ENCODE measurements at places on chromosomes 6 and 20.

DNA sequence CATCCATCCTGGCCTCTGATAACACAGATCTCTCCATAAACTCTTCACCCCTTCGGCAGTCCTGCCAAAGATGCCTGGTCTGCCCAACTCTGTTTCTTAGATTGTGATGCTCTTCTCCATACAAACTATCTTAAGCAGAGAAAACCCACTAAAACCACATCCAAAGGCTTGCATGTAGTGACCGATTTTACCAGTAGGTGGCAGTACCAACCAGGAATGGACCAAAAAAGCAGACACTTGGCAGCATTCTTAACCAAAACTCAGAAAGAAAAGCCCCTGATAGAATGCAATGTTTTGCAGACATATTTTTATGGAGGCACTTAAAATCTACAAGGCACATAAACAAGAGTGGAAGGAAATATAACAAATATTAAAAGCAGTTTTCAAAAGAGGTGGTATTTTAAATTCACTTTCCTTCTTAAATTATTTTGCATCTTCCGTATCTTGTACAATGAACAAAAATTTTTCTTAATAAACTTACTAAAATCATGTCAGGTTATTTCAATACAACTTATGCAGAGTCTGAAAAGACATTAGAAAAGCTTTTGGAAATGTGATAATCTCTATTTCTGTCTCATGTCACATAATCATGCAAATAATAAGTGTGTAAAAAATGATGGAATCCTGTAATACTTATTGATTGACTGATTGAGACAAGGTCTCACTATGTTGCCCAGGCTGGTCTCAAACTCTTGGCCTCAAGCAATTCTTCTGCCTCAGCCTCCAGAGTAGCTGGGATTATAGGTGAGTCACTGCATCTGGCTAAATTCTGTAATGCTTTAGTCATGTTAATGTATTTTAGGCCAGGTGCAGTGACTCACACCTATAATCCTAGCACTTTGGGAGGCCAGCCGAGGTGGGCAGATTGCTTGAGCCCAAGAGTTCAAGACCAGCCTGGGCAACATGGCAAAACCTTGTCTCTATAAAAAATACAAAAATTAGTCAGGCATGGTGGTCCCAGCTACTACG is 29.4 kb downstream of the LRP11 start:
- DNase-seq, result peak; percentile 36

DNA sequence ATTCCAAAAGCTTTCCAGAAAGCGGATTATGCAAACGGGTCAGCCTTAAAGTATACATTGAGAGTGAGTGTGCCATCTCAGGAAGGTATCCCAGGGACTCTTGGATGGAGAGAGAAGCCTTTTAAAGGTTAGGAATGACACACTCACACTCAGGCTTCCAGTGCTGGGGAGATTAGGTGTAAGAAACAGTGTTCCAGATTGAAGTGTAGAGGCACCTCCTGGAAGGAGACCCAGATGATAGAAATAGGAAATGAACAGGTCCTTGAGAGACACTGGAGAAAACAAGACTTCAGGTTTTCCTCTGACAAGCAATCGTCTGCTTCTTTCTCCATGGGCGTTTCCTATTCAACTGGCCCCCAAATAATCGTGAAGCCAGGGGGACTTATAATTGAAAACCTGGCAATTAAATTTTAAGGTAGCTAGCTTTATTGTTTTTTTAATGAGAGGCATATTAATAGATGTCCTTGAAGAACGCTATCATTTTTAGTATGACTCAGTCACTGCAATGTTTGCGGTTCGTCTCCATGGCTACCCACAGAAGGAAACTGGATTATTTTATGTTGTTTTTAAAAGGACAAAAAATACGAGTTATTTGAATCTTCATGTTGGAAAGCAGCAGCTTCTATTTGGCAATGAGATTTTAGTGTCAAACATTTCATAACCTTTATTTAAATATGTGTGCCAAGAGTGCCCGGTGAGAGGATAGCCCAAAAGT is 85.3 kb downstream of the TRMT6 start:
- no peak for DNase-seq

DNA sequence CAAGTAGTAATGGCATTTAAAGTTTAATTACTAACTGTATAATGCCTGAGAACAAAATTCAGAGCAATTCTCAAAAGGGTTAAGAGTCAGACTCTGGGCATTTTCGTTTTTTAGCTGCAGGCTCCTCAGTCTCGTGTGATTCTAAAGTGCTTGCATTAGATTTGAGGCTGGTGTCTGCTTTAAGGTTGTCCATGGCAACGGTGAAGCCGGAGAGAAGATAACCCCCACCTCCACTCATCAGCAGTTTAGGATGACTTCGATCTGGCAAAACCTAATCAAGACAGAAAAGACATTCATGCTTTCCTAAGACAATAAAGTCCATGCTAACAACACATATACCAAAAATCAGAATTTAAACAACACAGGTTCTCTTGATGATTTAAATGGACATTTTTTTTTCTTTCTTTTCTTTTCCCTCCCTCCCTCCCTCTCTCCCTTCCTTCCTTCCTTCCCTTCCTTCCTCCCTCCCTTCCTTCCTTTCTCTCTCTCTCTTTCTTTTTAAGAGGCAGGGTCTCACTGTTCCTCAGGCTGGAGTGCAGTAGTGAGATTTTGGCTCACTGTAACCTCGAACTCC is 11.8 kb downstream of the TRMT6 start:
- DNase-seq, result no peak

GRCh38 chr20:53365539-53366075 is 228.0 kb downstream of the ZNF217 start:
- DNase-seq, result no peak

GRCh38 chr20:33671573-33672288 is 2.5 kb downstream of the NECAB3 start:
- DNase-seq, result no peak

DNA sequence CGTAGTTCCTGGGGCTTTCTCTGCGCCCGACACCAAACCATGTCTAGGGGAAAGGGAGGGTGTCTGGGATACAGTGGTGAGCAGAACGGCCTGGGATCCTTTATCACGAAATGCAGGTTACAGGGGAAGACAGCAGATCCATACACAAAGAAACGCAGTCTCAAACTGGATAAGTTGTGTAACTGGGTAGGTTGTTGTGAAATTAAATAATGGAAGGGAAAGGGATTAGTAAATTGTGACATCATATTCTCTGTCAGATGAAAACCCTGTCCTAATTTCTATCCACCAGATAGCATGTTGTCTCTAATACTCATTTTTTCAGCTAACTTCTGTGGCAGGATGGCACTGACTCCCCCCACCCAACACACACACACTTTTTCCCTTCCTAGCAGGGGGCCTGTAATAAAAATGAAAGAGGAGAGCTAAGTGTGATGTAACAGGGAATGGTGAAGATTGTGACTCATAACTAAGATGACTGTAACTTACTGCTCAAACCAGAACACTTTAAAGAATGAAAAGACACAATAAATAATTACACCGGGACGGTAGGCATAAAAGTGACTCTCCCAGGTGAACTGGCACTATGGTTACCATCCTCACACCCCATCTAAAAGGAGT is 769 bp upstream of the TRPC4AP start:
- no peak for DNase-seq

DNA sequence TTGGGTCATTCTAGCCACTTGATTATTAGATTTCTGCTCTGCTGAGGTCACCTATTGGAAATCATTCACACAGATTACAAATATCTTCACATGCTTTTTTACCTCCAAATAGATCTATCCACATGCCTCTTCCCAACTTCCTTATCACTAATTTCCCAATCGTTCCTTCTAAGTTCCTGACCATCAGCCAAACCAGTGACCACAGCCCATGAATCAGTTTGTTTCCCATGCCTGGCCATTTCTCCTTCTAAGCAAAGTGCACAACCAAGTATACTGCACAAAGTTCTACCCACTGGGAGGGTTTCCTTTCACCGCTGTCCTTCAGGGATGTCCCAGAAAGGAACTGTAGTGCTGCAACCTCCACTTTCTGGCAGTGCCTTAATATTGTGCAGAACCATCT is 140.5 kb upstream of the SYNDIG1 start:
- DNase-seq, result no peak

DNA sequence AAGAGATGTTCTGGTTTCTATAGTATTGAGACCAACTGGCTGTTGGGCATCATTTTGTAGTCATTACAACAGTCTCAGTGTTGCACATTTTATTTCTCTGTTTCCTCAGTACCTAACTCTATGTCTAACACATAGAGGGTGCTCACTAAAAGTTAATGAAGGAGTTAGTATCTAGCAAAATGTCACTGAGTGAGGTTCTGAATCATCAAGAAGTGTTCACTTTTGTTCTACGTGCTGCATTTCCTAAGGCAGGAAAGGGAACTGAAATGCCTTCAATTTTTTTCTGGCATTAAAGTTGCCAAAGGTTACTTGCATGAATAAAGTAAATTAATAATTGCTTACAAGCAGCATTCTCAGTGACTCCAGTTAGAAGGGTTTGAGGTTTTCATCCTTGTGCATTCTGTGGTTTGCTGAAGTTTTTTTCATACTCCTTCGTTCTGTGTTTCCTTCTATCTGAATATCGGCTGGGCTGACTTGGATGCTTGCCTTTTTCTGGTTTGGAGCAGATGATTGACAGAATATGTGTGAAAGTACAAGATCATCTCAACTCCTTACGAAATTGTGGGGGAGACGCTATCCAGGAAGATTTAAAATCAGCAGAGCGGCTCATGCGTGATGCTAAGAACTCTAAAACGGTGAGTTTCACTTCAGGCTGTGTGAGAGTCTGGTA is 114.5 kb upstream of the SCGN start:
- DNase-seq, result no peak

DNA sequence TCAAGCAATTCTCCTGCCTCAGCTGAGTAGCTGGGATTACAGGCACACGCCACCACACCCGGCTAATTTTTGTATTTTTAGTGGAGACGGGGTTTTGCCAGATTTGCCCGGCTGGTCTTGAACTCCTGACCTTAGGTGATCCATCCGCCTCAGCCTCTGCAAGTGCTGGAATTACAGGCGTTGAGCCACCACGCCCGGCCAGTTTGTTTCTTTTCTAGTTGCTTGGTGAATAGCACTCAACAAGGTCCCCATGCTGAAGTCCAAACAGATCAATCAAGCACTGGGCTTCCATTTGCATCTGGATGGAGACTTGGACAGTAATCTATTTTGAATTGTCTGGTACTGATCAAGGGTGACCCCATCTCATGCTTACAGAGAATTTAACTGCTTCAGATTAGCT is 108.9 kb upstream of the FOXO3 start:
- no peak for DNase-seq

GRCh38 chr20:36463212-36464061 is 77.9 kb upstream of the MYL9 start:
- DNase-seq, result no peak

- no peak for DNase-seq
Observed at GRCh38 chr6:117149324-117149723, 116.0 kb upstream of the VGLL2 start.

- no peak for DNase-seq
Observed at GRCh38 chr6:47161176-47161687, 119.1 kb upstream of the ADGRF1 start.

DNA sequence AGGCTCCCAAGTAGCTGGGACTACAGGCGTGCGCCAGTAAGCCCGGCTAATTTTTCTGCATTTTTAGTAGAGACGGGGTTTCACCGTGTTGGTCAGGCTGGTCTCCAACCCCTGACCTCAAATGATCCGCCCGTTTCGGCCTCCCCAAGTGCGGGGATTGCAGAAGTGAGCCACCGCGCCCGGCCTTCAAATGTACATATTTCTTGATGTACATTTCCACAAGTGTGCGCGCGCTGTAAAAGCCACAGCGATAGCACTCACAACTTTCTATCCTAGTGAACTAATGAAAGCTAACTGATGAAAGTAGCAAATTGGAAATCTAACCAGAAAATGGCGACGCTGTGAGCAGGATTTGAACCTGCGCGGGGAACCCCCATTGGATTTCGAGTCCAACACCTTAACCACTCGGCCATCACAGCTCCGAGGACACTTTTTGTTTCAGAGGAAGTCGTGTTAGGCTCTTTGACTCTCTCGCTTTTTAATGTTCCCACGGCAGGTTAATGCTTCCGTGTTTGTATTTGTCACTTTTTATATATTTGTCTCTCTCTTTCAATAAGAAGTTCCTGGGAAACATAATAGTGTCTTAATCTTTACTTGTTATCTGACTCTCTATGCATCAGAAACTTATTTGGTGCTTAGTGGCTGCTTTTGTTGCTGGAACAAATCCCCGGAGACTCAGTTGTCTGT is 199.4 kb upstream of the ZNF184 start:
- DNase-seq, result no peak

DNA sequence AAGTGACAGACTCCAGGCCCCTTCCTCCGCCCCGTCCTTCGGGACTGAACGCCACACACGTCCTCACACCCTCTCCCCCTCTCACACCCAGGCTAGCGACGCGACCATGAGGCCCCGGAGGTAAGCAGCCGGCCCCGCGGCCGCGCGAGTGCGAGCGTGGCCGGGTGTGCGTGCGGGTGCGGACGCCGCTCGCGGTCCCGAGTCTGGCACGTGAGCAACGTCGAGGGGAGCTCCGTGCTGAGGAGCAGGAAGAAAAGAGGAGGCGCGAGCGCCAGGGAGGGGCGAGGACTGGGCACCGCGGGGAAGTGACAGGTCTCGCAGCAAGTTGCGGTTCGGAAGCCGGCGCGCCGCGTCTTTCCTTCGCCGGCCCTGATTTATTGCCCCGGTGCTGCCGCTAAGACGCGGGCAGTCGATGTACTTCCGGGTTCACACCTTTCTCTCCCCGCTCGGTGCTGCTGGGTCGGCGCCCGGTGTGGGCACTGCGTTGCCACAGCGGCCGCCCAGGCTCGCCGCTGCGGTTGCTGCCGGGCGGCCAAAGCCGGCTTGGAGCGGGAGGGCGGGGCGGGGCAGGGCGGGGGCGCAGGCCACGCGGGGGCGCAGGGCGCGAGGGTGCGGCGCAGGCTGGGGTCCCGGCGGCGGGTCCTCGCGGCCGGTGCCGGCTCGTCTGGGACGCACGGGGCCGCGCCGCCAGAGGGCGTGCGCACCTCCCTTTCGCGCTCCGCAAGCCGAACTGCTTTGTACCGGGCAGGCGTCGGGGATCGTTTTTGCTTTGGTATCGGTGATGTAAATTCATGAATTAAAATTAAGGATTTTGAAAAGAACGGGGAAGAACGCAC is 15.8 kb upstream of the LIN28B start:
- DNase-seq, result peak; percentile 35

GRCh38 chr6:25659633-25660368 is 7.8 kb downstream of the SCGN start:
- DNase-seq, result no peak

DNA sequence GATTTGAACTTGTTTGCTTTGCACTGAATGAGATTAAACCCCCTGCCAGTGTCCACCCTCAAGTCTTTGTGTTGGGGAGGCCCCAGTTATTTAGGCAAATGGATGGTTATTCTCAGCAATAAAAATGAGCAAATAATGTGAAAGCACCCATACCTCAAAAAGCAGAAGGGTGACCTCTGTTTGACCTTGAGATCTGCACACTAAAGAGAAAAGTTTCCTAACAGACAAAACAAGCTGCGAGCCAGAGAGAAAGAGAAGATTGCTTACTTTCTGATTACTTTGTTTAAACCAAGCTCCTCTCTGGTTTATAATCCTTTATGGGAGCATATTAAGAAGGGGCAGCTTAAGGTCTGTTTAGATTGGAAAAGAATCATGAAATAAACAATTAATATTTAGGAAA is 30.4 kb upstream of the TRERF1 start:
- no peak for DNase-seq
